ENCODE measurements at places on chromosomes 16 and 17. TPM values are rescaled to one million over a fixed set of nuclear protein-coding genes. Genes with fewer than 3 reads are reported as not detected.

Gene KRTAP4-5
- not detected for total RNA-seq

Gene METTL9
- 17.6 TPM for total RNA-seq

Gene GFAP
- total RNA-seq = 0.18 TPM

Gene TMEM100
- 8.3 TPM for total RNA-seq

Gene ELMO3
- 1.8 TPM for total RNA-seq

Gene DLG4
- total RNA-seq = 6.4 TPM

Gene KRT27
- total RNA-seq = not detected

Gene GPR139
- total RNA-seq = not detected

Gene LMF1
- total RNA-seq = 10.9 TPM

Gene MPP2
- total RNA-seq = 0.18 TPM

Gene NPIPB8
- not detected for total RNA-seq

Gene CDRT15
- not detected for total RNA-seq

Gene MFSD6L
- total RNA-seq = not detected

Gene CYTH1
- total RNA-seq = 27.5 TPM

Gene LGALS9B
- total RNA-seq = 0.42 TPM

Gene TMEM238L
- total RNA-seq = not detected

Gene RNF112
- total RNA-seq = 0.74 TPM

Gene TMEM88
- total RNA-seq = 1.4 TPM

Gene P2RX1
- total RNA-seq = not detected

Gene MAFG
- total RNA-seq = 7.4 TPM

Gene HOXB1
- not detected for total RNA-seq

All from right lobe of liver (tissue), 6 donors.